ENCODE measurements at places on chromosomes 2 and 18.

DNA sequence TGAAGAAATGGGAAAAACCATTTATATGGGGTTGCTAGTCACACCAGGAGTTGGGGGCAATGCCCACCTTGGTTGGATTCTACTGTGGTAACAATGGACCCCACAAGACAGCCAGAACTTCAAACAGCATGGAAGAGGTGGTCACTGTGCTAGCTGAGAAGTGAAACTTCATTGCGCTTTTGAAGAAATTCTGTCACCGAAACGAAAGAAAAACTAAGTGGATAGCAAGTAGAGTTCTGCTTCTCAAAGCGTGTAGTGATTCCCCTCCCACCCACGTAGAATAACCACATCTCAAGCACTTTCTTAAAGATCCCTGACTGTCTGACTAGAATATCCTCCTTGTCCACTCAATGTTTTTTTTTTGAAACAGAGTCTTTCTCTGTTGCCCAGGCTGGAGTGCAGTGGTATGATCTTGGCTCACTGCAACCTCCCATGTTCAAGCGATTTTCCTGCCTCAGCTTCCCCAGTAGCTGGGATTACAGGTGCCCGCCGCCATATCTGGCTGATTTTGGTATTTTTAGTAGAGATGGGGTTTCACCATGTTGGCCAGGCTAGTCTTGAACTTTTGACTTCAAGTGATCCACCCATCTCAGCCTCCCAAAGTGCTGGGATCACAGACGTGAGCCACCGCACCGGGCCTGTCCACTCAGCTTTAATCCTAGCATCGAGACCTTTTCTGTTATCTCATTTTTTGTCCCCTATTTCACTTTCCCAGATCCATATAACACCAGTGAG lies 30.1 kb upstream of the CCL20 start:
- no peak for DNase-seq

GRCh38 chr2:71100195-71100964 lies 29.6 kb downstream of the MCEE start:
- DNase-seq, result peak; percentile 40

- no peak for DNase-seq
Observed at GRCh38 chr18:79910563-79911343, 40.7 kb downstream of the SLC66A2 start.

DNA sequence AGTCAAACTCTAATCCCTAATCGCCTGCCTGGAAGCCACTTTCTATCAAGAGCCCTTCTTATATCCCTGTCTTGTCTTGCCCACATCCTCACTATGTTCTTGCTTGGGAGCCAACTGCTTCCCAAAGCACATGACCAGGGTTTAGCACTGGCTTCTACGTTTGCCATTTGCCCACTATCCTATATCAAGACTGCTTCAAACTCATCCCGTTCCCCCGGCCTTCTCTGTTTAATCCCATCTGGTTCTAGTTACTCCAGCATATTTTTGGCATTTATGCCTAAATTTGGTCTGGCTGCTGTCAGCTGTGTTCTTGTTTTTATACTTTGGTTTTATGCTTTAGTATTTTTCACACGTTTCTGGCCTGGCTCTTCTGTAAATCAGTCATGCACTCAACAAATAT lies 40.2 kb downstream of the POLR1A start:
- no peak for DNase-seq

DNA sequence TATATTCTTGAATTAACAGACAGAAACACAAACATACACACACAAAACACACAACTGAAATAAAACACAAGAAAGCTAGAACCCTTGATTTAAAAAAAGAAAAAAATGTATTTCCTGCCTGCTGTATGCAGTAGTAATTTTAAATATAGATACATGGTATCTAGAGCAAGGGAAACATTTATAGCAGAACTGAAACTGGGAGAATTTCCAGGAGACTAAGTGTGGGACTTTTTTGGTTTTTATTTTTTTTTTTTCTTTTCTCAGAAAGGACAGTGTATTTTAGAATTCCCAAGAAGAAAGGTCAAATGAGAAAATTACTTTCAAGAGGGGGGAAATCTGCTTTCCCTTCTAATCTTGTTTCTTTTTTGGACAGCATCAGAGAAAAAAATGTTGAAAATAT lies 558.9 kb upstream of the PKDCC start:
- DNase-seq, result no peak

DNA sequence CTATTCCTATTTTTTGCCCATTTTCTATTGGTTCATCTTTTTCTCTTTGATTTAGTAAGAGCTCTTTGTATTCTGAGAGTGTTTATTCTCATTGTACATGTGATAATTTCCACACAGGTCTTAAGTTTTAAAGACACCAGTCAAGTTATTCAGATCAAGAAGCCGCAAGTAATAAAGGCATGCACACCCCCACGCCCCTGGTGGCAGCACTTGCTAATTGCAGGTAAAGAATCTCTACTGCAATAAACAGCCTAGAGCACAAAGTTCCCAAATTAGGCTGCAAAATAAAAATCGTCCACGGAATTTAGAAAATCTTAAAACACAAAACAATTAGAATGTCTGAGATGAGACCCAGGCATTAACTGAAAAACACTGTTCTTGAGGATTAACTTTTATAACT lies 45.2 kb downstream of the ST3GAL5 start:
- no peak for DNase-seq

DNA sequence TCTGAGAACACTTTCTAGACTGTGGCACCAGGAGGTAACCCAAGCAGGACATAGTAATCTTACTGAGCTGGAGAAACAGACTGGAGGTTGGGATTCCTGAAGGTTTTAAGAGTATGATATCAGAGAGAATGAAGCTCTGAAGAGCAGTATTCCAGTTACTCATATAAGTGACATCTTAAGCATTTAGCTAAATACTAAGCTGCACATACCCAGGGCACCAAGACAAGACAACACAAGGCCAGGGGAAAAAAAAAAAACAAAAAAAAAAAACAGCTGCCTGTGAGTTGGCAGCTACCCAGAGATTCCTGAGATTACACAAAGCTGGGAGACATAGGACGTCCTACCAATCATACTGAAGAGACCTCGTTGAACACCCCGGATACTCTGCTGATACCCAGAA lies 175.8 kb downstream of the SRBD1 start:
- no peak for DNase-seq

GRCh38 chr2:109211315-109211714 lies 82.3 kb downstream of the SH3RF3 start:
- DNase-seq, result no peak

GRCh38 chr2:215966274-215966673 lies 47.1 kb downstream of the MREG start:
- DNase-seq, result no peak

DNA sequence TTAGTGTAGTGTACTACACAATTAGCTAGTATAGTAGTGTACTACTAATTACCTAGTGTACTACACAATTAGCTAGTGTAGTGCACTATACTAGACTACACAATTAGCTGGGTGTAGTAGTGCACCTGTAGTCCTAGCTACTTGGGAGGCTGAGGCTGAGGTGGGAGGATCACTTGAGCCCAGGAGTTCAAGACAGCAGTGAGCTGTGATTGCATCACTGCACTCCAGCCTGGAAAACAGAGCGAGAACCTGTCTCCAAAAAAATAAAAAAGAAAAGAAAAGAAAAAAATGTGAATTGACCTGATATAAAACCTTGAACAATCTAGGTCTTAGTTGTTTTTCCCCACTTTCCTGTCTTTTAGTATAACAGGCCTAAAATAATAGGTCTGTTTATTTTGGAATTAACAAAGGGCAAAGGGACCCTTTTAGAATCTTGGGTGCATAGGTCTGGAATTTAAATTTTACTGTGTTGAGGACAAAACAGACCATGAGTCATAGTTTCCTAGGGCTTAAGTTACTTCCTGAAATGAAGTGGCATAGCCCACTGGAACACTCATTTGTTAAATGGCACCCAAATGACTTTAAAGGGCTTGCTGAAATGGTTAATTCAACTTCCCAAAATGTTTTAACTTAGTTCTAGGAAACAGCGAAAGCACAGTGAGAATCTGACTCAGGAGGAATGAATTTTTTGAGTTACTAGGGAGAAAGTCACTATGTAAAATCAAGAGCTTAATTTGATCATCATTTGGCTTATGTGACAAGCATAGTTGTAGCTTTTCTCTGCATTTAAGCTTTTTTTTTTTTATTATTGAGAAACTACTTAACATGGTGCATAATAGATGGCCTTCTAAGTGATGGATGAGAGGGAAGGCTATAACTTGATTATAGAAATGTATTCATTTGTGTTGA lies 50.7 kb upstream of the ARL5A start:
- DNase-seq, result no peak
